Testis (tissue), 5 donors: ENCODE measurements at places on chromosomes 1 and 21. TPM values are rescaled to one million over a fixed set of nuclear protein-coding genes. Genes with fewer than 3 reads are reported as not detected.

DNA sequence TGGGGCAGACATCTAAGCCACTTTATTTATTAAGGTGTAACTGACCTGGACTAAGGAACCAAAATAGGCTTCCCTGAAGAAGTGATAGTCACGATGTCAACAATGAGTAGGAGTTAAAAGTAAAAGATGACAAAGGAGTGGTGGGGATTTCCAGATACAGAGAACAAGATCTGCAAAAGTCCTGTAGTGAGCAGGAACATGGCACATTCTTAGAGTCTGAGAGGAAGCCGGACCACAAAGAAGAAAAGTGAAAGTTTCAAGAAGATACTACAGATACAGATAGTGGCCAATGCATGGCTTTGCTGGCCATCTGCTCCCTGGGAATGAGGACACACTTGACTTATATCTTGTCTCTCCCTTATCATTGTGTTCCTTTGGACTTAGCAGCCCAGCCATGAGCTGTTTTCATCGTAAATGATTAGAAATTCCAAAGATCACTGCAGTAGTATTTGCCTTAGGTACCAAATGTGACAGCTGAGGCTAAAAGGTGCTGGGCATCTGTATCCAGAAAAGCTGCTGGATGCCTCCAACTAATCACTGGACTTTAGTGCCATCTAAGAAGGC is 302.4 kb upstream of the NR5A2 start:
- DNase-seq: no peak
- no peaks in the 10 kb centered on the region for H3K36me3 ChIP-seq
- no peaks in the 10 kb centered on the region for H3K4me1 ChIP-seq
- H3K4me3 ChIP-seq: no peak overlapping the region
- H3K27me3 ChIP-seq: no peaks in the 10 kb centered on the region

DNA sequence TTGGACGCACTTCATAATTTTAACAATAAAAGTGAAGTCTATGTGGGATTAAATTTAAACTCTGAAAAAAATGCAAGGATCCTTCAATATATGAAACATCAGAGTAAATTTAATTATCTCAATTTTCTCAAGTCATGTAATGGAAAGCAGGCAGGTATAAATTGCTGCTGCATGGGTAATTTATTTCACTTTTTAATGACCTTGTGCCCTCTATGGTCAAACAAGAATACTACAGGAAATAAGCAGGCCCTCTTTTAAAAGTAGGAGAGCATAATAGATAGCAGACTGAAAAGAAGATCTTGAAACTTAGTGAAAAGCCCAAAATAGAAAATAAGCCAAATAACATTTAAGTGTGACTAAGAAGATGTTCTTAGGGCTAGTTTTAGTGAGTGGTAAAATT is 22.9 kb downstream of the BCAS2 start:
- no peaks in the 10 kb centered on the region for H3K4me1 ChIP-seq
- H3K27ac ChIP-seq: no peak overlapping the region
- no peaks in the 10 kb centered on the region for H3K36me3 ChIP-seq
- no peak for DNase-seq

GRCh38 chr21:25689226-25689625 is 45.5 kb downstream of the ATP5PF start:
- no peak for DNase-seq
- H3K4me3 ChIP-seq: no peak overlapping the region
- no peaks in the 10 kb centered on the region for H3K36me3 ChIP-seq
- no peaks in the 10 kb centered on the region for H3K27me3 ChIP-seq

DNA sequence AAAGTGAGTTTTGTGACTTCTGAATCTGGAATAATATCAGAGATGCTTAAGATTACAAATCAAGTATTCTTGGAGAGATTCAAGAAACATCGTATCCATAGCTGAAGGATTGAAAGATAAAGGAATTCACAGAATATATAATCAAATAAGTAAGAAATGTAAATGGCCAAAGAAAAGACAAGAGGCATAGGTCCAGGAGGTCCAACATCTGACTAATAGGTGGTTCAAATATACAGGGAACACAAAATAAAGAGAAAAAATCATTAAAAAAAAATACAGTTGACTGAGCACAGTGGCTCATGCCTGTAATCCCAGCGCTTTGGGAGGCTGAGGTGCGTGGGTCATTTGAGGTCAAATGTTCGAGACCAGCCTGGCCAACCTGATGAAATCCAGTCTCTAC is 6.6 kb upstream of the MIS18A start:
- no peak overlapping the region for H3K4me3 ChIP-seq
- DNase-seq: no peak
- no peaks in the 10 kb centered on the region for H3K36me3 ChIP-seq
- no peak overlapping the region for H3K27ac ChIP-seq

GRCh38 chr1:37752213-37752582 is 12.7 kb downstream of the EPHA10 start:
- H3K4me1 ChIP-seq: peaks cover 11% of the 10 kb centered on the region
- no peaks in the 10 kb centered on the region for H3K27me3 ChIP-seq
- H3K4me3 ChIP-seq: peak overlapping the region; percentile 53
- no peaks in the 10 kb centered on the region for H3K36me3 ChIP-seq
- no peak overlapping the region for H3K27ac ChIP-seq

DNA sequence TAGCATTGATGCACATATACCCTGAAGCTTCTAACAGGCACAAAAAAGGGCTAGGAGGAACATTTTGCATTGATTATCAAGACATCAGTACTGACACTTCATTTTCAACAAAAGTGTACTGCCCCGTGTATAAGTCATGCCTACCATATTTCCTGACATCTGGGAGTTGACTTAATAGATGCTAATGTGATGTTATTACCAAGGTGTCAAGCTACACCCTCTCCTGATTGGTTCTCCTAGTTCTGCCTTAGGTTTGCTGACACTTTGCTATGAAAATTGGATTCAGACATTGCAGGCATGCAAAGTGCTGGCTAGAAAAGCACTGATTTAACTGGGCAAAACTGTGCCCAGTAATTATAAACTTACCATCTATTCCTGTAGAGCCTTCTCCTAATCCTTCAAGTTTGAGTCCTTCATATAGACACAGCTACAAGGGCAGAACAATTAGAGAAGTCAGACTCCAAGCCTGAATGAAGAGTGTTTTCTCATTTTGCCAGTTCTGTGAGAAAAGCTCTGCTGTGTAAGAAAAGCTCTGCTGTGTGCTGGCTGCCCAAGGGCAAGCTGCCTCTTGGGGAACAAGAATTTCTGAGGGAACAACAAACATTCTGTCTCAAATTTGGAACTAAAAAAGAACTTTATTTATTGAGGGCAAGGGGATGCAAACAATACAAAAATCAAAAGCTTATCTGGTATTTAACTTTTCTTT is 11.2 kb downstream of the S100A10 start:
- H3K4me3 ChIP-seq: no peak overlapping the region
- H3K27ac ChIP-seq: no peak overlapping the region
- no peaks in the 10 kb centered on the region for H3K27me3 ChIP-seq
- peaks cover 4% of the 10 kb centered on the region for H3K4me1 ChIP-seq
- no peak for DNase-seq

DNA sequence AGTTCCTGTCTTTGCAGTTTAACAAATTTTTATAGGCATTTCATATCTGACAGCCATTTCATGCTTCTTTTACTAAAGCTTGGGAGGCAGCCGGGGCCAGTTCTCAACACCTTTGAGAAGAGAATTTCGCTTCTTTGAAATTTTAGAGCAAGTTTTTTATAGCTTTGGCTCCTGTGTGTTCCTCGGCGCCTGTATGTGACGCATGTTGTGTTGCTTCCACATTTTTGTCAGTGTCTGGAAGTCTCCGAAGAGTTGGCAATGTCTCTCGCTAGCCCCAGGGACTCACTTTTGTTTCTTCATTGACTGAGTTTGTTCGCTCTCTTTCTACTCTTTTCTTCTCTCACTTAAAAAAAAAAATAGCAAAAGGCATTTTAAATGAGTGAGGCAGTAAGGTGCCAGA is 386.9 kb upstream of the PLXNA2 start:
- H3K27me3 ChIP-seq: no peaks in the 10 kb centered on the region
- no peak overlapping the region for H3K4me3 ChIP-seq
- no peaks in the 10 kb centered on the region for H3K36me3 ChIP-seq
- H3K27ac ChIP-seq: no peak overlapping the region

GRCh38 chr1:20322081-20322824 is 31.6 kb downstream of the VWA5B1 start:
- no peaks in the 10 kb centered on the region for H3K27me3 ChIP-seq
- H3K4me1 ChIP-seq: peaks cover 20% of the 10 kb centered on the region
- no peak overlapping the region for H3K27ac ChIP-seq
- no peaks in the 10 kb centered on the region for H3K36me3 ChIP-seq
- no peak overlapping the region for H3K4me3 ChIP-seq

DNA sequence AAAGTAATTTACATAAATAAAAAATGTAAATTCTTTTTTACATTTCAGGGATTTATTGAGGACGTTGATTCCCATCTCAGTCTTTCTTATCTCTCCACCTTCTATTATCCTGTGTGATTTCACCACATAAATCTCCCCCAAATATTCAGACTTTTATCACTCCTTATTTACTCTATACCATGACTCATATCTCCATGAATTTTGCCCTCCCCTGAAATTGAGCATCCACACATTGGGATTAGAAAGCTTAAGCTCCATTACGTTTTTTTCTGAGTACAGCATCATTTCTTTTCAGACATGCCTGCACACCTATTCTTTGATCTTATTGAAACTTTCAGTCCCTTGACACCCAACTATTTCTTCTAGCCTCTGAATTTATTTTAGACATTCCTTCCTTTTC is 111.2 kb downstream of the IFI44 start:
- no peak for DNase-seq
- no peak overlapping the region for H3K4me3 ChIP-seq
- H3K27ac ChIP-seq: no peak overlapping the region
- H3K36me3 ChIP-seq: no peaks in the 10 kb centered on the region
- no peaks in the 10 kb centered on the region for H3K27me3 ChIP-seq
- no peaks in the 10 kb centered on the region for H3K4me1 ChIP-seq

GRCh38 chr21:41638201-41638790 is 128.6 kb downstream of the RIPK4 start:
- no peaks in the 10 kb centered on the region for H3K4me1 ChIP-seq
- no peaks in the 10 kb centered on the region for H3K36me3 ChIP-seq
- H3K27ac ChIP-seq: no peak overlapping the region
- no peak overlapping the region for H3K4me3 ChIP-seq
- DNase-seq: no peak
- no peaks in the 10 kb centered on the region for H3K27me3 ChIP-seq

DNA sequence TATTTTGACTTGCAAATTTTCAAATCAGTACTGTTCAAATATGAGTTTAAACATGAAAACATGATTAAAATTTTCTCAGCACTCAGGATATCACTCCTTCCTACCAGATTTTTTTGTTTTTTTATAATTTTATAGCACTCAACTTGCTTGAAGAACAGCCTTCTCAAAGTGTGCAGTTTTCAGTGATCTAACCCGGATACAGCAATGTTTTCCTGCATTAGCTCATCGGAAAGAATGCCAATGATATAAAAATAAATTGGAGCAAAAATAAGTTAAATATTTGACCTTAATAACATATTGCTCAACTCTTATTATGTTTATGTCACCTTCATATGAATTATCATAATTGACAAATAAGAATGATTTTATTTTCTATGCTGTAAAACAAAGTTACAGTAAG is 766.8 kb downstream of the USP25 start:
- no peak for DNase-seq
- H3K4me1 ChIP-seq: peaks cover 6% of the 10 kb centered on the region
- H3K36me3 ChIP-seq: no peaks in the 10 kb centered on the region
- H3K27me3 ChIP-seq: no peaks in the 10 kb centered on the region
- no peak overlapping the region for H3K4me3 ChIP-seq

DNA sequence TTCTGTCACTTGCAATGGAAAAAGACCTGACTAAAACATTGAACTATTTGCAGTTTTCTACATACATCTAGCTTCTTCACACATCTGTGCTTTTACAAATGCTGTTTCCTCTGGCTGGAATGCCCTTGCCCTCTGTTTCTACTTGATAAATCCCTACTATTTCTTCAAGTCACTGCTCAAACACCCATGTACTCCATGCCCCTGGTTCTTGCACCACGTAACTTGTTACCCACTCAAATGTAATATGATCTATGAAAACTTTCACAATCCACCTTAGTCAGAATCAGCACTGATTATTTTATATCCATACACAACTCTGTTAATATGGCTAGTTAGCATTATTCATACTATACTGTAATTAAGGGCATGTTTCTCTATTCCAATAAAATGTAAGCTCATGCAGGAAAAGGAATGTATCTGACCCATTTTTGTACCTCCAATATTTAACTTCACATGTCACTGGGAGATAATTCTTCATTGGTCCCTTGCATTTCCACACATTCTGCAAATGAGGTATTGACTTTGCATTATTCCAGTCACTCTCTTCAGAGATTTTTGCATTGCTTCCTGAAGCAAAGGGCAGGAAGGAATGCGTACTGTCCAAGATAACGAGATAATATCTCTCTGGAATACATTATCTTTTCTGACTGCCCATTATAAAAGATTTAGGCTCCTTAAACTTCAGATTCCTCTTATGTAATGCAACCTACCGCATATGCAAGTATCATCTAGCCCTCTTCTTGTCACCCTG is 158.3 kb downstream of the COL24A1 start:
- no peak for DNase-seq
- H3K27ac ChIP-seq: no peak overlapping the region
- H3K27me3 ChIP-seq: no peaks in the 10 kb centered on the region
- H3K4me1 ChIP-seq: no peaks in the 10 kb centered on the region
- H3K4me3 ChIP-seq: no peak overlapping the region
- no peaks in the 10 kb centered on the region for H3K36me3 ChIP-seq

DNA sequence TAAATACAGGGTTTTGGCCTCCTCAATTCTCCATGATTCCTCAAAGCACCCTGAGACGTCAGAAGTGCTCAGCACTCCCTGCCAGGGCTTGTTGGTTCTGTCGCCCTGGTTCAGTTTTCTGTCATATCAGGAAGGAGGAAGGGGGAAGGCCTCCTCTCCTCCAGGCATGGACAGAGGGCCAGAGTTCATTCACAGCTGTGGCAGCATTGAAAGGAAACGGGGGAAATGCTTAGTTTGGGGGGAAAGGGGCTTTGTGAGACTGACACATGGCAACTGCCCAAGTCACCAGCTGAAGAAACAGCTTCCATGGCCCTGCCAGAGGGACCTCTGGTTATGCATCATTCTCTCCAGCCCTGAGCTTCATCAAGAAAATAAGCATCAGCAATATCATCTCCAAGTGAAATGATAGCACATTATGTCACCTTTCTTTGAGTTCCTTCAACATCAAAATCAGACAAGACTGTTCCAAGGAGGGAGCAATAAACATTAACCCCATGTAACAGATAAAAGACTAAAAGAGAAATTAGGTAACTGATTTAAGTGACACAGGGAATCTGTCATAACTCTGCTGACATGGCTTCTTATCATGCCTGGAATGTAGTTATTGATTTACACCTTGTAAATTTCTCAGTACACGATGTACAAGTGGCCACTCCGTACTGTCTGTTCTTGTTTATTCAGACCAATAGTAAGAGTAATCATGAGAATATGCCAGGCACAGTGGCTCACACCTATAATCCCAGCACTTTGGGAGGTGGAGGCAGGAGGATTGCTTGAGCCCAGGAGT is 103.2 kb upstream of the SLC25A33 start:
- no peak for DNase-seq
- peaks cover 26% of the 10 kb centered on the region for H3K4me1 ChIP-seq
- H3K27me3 ChIP-seq: no peaks in the 10 kb centered on the region
- no peaks in the 10 kb centered on the region for H3K36me3 ChIP-seq
- H3K27ac ChIP-seq: peak overlapping the region; percentile 2

ZNF683 gene
- 87.5 TPM for polyA plus RNA-seq

DMBX1 gene
- 1.1 TPM for polyA plus RNA-seq

CTSK gene
- polyA plus RNA-seq: 56.9 TPM

SERTAD4 gene
- polyA plus RNA-seq: 1.1 TPM

GJA5 gene
- 5.6 TPM for polyA plus RNA-seq

IFI44L gene
- 5.3 TPM for polyA plus RNA-seq

CERS2 gene
- polyA plus RNA-seq: 138 TPM

FBXO2 gene
- polyA plus RNA-seq: 19.0 TPM

SHC1 gene
- 49.0 TPM for polyA plus RNA-seq
